ENCODE measurements at places on chromosomes 13 and 19.

DNA sequence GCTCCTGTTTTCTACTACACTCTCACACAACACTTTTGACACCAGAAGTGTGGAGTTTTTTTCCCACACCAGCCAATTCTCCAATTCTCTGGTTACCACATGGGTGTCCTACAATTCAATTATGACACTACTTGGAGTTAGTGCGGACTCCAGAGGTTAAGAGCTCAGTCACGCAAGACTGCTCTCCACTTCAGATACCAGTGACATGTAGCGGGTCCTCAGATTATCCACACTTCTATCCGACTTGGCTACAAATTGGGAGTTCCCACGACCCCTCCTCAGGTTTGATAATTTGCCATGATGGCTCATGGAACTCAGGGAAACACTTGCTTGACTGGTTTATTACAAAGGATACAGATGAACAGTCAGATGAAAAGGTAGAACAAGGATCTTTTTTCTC is 32.9 kb downstream of the PAN3 start:
- no peak for DNase-seq

GRCh38 chr13:72303941-72304746 is 423.3 kb downstream of the MZT1 start:
- DNase-seq = no peak

GRCh38 chr13:32590266-32590665 is 4.0 kb downstream of the PDS5B start:
- no peak for DNase-seq

GRCh38 chr13:40143106-40143505 is 487.6 kb downstream of the COG6 start:
- DNase-seq = no peak

GRCh38 chr13:109904218-109904617 is 117.8 kb upstream of the IRS2 start:
- no peak for DNase-seq

DNA sequence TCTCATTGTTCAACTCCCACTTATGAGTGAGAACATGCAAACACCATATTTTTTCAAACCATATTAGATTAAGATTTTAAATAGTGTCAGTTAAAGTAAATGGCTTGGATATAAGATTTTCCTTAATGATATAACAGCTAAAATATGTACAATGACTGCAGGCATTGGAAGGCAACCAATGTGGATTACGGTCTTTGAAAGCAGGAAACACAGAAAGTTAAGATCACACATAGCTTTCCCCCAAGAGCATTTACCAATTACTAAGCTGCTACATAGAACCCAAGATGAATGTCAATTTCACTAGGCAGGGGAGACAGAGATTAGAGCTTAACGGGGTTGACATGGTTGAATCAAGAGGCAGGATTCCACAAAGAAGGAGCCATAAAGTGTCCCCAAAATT is 173.2 kb upstream of the TRPC4 start:
- DNase-seq = no peak

DNA sequence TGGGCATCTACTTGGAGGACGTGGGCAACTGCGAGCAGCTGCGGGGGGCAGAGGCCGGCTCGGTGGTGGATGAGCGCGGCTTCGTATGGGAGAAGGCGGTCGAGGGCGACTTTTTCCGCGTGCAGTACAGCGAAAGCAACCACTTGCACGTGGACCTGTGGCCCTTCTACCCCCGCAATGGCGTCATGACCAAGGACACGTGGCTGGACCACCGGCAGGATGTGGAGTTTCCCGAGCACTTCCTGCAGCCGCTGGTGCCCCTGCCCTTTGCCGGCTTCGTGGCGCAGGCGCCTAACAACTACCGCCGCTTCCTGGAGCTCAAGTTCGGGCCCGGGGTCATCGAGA is 10.3 kb upstream of the STRN4 start:
- no peak for DNase-seq

GRCh38 chr13:98535501-98536354 is 41.2 kb downstream of the STK24 start:
- DNase-seq = no peak

- DNase-seq = no peak
Observed at GRCh38 chr13:50189450-50189849, 174.2 kb downstream of the KCNRG start.

DNA sequence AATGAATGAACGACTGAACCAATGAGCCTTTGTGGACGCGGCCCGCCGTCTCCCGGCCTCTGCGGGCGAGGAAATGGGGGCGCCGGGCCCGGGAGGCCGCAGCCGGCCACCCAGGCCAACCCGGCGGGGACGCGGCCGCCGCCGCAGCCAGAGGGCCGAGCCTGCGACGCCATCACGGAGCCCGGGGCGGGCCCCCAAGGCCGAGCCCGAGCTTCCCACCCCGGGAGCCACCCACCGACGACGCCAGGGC is 216 bp downstream of the SUGP2 start:
- DNase-seq = no peak

- DNase-seq = no peak
Observed at GRCh38 chr13:107852072-107852471, 363.3 kb downstream of the LIG4 start.

GRCh38 chr19:589693-590395 is at the start of gene HCN2:
TSS of gene HCN2 (plus strand) at chr19:589881. CDS start at chr19:589946, 65 bp downstream.
- DNase-seq = no peak

DNA sequence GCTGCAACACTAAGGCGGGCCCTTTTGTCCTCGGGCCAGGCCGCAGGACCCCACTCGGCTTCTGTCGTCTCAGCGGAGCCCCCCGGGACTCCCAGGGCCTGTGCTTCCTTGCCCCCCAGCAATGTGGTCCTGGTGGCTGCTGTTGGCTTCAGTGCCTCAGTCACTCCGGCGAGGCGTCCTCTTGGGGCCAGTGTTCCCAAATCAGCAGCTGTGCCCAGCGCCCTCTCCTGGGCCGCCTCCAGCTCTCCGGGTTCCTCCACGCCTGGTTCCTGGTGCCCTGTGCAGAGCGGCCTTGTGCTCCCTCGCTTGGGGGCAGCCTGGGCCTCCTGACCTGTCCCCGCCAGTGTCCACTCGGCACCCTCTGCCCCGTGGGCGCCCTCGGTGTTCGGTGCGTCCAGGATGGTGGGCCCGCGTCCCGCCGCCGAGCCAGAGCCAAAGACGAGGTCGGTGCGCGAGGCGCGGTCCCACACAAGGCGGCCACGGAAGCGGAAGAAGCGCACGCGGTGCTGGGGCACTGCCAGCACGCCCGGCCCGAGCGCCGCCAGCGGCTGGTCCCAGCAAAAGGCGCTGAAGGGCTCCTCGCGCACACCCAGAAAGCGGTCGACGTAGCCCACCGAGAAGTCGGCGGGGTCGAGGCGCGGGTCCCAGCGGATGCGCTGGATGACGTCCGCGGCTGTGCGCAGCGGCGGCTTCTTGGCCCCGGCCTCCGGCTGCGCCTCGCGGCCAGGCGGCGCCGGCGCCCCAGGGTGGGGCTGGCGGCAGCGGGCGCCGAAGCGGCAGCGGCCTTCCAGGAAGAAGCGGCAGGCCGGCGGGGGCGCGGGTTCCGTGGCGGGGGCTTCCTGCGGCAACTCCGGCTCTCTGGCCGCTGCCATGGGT is 685 bp downstream of the LENG9 start:
- DNase-seq = peak; percentile 55

GRCh38 chr19:44304659-44305193 is at the start of gene ZNF235:
TSS of gene ZNF235 (minus strand) at chr19:44305025. CDS start at chr19:44303404, 1,621 bp downstream.
- DNase-seq = peak; percentile 94

GRCh38 chr19:35279985-35280821 is 2.1 kb upstream of the HAMP start:
- DNase-seq = no peak

DNA sequence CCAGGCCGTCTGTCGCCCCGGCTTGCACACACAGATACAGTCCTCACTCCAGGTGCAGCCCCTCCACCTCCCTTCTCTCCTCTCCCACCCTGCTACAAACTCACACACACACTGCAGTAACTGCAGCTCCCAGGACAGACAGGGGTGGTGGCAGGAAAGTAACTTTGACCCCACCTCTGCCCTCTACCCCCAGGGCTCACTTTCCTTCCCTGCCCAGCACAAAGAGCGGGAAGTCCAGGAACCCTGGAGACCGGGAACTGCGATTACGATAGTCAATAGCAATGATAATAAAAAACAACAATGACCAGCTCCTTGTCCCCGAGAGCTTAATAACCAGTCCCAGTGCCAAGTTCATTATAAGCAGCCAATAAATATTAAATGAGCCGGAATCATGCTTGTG is at the start of gene CEACAM20:
CEACAM20 (minus strand) TSS at position 140 of the 400 bp plus-strand sequence. CDS start 166 bp downstream, outside the sequence.
- DNase-seq = no peak

DNA sequence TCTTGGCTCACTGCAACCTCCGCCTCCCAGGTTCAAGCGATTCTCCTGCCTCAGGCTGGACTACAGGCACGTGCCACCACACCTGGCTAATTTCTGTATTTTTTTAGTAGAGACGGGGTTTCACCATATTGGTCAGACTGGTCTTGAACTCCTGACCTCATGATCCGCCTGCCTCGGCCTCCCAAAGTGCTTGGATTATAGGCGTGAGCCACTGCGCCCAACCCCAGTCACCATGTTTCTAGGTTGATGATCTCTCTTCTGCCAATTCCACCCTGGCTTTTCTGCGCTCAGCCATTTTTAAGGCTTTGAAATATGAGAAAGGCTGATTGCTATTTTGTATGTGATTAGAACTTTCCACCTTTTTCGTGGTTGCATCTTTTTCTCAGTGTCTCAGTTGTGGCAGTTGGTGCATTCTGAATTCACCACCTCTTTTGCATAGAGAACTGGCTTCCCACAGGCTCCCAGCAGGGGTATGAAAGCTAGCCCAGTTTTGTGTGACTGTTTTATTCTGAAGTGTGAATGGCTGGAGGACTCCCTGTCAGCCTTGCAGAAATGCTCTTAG is 15.5 kb downstream of the CEACAM1 start:
- no peak for DNase-seq

DNA sequence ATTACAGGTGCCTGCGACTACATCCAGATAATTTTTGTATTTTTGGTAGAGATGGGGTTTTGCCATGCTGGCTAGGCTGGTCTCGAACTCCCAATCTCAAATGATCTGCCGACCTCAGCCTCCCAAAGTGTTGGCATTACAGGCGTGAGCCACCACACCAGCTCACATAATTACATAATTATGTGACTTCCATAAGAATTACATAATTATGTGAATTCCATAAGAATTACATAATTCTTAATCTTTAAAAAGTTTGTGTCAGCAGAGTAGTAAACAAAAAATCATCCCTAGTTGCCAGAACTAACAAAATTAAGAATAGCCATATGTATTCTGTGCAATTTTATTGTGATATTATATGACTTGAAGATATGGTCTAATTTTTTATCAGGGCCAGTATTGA is 25.6 kb downstream of the IFT88 start:
- DNase-seq = no peak

DNA sequence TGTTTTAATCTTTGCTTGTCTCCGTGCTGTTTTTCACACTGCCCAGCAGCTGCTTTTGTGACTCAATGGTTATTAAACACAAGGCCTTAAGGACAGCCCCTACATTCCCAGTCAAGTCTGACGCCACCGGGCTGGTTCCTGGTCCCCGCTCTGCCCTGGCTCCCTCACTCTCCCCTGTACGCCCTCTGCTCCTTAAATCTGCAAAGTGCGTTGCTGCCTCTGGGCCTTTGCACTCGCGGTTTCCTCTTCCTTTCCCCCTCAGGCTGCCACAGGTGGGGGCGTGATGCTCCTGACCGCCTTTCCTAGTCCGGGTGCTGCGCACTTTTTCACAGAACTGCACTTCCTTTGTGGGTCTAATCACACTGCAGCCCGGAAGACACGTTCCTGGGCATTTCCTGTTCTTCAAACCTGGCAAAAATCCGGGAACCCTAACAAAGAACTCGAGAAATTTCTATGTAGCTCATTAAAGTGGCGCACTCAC is 25.6 kb downstream of the NOSIP start:
- DNase-seq = no peak

DNA sequence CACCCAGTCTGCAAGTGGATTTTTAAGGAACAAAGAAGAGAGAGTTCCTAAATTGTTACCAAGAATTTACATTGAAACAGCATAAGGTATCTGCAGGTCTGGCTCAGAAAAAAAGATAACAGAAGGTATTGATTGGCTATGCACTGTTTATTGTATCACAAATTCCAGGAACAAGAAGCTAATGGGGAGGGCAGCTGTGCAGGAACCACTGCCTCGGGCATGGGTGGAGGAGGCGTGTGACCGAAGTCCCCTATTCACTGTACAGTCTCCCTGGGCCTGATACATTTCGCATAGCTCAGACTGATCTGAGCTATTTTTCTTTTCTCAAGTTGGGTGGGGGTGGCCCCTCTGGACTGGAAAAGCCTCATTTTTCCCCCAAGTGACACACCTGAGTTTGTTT is 11.7 kb downstream of the NECTIN2 start:
- DNase-seq = no peak

GRCh38 chr13:71079638-71080037 is 787.4 kb downstream of the DACH1 start:
- no peak for DNase-seq

- peak; percentile 83 for DNase-seq
Observed at GRCh38 chr13:107462501-107462900, 752.8 kb downstream of the LIG4 start.

- DNase-seq = no peak
Observed at GRCh38 chr13:98435376-98435775, 141.5 kb downstream of the STK24 start.

GRCh38 chr19:43606569-43607229 is 5.2 kb upstream of the SRRM5 start:
- DNase-seq = no peak

GRCh38 chr13:103213152-103213551 is 146.9 kb upstream of the SLC10A2 start:
- no peak for DNase-seq

- no peak for DNase-seq
Observed at GRCh38 chr13:49454388-49455006, 10.4 kb downstream of the SETDB2 start.

All from NCI-H460 (cell line).